ENCODE measurements at places on chromosomes 6 and 20.

DNA sequence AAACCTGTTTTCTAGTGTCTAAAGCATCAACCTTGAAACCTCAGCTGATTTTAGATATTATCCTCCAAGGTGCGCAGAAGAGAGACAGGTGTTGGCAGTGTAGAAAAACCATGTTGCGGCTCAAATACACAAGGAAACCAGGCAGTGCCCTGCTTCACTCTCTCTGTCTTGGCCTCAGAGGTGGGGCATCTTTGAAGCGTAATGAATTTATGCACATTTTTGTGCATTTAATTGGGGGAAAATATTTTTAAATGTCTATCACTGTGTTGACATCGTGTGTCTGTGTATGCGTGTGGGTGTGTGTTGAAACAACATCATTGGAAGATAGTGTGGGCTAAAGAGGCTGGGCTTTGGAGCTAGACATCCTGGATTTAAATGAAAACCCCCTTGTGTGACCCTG is 334.0 kb upstream of the CHD6 start:
- no peak for DNase-seq

GRCh38 chr6:134077301-134077700 is 24.9 kb upstream of the SLC2A12 start:
- DNase-seq, result no peak

DNA sequence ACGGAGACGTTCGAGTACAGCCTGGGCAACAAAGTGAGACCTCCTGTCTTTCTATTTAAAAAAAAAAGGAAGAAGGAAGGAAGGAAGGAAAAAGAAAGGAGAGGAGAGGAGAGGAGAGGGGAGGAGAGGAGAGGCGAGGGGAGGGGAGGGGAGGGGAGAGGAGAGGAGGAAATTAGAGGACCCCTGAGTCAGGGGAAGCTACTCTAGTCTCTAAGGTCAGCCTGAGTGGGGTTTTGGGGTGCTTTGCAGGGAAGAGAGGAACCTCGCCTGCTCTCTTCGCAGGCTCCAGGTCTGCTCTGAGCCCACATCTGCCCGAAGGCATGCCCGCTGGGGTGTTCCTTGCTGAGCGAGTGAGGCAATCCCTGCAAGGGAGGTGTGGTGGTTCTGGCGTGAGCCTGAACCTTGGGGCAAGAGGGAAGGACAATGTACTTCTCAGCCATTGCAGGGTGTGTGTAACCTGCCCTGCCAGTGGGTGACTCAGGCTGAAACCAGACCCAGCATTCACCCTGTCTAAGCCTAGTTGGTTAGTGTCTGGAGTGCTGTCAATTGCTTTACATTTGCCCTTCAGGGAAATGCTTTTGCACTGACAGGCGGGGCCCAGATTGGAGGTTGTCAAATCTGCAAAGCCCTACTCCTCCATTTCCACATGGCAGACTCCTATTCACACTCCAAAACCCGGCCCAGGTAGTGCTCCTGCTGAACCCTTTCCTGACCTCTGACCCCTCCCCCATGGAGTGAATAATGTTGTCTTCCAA is 15.3 kb upstream of the MMP9 start:
- no peak for DNase-seq

DNA sequence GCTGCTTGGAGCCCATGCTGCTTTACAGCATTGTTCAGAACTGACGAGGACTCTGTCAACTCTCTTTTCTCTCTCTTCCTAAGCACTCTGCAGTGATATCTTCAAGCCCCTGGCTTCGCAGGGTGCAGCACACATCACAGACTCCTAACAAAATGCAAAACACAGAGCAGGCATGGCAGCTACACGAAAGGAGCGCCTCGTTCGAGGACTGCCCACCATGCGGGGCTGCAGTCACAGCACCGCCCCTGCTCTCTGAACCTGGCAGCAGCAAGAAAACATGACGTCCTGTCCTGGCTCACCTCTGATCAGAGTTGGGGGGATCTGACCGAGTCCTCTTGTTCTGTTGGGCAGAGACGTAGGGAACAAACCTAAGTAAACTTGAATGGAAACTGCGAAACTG is 281.7 kb downstream of the CDH26 start:
- DNase-seq, result no peak

GRCh38 chr20:25489221-25489871 is 81.9 kb downstream of the GINS1 start:
- DNase-seq, result no peak

DNA sequence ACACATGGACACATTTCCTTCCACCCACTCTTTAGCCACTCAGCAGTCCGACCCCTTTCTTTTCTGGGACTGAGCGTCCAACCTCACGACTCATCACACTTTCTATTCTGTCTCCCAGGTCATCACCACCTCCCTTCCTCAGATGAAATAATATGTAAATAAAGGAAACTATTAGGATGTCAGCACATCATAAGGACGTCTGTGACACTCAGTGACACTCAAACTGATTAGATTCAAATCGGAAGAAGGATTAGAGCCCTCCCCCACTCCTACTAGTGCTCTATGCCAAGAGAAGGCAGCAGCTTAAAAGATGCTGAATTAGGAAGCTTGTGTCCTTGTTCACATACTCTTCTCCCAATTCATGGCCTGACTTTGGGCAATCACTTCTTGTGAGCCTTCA is 113.6 kb downstream of the TNFRSF21 start:
- DNase-seq, result no peak

DNA sequence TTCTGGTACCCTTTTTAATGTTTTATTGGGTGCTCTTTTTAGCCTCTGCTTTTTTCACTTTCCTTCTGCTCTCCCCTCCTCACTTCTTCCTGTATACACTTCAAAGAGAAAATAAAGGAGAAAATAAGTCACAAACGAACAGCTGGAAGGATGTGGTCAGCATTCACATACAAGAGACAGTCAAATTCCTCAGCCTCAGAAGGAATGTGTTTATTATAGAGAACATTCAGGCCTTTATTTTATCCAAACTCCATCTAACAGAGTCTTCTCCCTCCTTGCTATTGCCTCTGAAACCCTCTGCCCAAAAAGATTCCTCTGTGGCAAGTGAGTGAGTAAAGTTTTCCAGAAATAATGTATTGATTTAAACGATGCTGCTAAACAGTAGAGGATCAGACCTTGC is 490.4 kb downstream of the FRK start:
- DNase-seq, result no peak

- DNase-seq, result no peak
Measured at GRCh38 chr6:85594197-85594930, 706 bp upstream of the SNX14 start.

DNA sequence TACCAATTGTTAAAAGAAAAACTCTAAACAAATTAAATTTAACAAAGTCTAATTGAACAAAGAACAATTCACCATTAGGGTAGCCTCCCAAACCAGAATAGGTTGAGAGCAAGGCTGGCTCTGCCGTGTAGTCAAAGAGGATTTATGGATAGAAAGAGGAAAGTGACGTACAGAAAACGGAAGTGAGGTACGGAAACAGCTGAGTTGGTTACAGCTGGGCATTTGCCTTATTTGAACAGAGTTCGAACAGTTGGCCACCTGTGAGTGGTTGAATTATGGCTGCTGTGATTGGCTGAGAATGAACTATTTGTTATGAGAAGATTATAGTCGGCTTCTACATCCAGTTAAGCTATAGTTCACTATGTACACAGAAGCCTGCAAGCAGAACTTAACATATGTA is 18.5 kb upstream of the ISM1 start:
- no peak for DNase-seq

DNA sequence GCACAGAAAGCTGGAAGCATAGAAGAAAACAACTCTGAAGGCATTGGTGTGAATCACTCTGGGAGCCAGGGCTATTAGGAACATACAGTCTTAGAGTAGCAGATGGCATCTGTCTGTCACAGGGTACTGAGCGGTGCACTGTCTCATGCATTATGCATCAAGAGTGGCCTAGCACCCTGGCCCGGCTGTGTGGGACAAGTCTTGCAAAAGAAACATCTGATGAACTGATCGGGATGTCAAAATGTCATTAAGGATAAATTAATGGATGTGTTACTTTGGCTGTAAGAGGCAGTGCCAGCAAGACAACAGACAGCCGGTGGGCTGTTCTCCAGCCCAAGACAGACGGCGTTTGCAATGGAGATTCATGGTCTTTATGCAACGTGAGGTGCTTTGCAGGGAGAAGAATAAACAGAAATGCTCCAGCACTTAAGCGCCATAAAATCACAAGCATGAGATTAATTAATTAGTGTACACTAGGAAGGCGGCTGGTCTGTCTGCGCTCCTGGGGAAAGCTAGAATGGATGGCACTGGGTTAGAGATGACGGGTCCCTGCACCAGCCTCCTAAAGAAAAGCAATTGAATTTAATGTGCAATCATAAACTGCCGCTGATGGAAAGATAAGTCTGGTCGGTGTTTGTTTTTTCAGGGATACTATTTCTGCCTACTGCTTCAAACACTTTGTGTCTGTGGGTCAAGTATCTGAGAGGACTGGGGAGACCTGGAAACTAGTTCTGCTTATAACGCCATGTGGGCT is 600.6 kb upstream of the CHD6 start:
- no peak for DNase-seq

- no peak for DNase-seq
Measured at GRCh38 chr6:15384901-15385300, 139.0 kb downstream of the JARID2 start.

GRCh38 chr6:19753826-19754225 is 83.3 kb upstream of the ID4 start:
- no peak for DNase-seq

DNA sequence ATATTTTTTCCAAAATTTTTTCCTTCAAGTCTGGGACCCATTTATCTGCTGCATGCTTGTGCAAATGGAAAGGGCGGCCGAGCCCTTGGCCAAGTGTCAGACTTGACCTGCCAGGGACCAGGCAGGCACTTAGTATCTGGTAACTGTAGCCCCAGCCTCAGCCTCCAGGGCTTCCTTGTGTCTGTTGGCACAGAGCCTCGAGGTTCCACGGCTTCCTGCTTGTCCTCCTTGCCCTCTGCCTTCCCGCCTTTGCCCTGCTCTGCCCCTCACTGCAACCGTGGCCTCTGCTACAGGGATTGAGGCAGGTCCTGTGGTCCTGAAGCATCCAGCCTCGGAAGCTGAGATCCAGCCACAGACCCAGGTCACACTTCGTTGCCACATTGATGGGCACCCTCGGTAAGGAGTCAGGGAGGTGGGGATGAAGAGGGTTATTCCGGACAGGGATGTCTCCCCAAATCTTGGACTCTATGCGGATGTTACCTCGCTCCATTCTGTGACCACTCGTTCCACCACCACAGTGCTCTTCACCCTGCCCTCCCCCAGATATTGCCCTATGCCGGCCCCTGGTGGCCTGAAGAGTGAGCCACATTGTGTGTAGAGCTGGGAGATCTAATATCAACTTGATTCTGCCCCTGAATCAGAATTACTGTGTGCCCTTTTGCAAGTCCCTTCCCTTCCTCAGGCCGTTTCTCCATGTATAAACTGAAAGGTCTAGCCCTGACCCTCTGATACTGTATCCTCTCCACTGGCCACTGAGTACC is 41.5 kb upstream of the SRF start:
- no peak for DNase-seq

GRCh38 chr6:20364327-20364726 is 37.4 kb upstream of the E2F3 start:
- no peak for DNase-seq

- no peak for DNase-seq
Measured at GRCh38 chr20:62668441-62669027, 26.2 kb downstream of the SLCO4A1 start.

DNA sequence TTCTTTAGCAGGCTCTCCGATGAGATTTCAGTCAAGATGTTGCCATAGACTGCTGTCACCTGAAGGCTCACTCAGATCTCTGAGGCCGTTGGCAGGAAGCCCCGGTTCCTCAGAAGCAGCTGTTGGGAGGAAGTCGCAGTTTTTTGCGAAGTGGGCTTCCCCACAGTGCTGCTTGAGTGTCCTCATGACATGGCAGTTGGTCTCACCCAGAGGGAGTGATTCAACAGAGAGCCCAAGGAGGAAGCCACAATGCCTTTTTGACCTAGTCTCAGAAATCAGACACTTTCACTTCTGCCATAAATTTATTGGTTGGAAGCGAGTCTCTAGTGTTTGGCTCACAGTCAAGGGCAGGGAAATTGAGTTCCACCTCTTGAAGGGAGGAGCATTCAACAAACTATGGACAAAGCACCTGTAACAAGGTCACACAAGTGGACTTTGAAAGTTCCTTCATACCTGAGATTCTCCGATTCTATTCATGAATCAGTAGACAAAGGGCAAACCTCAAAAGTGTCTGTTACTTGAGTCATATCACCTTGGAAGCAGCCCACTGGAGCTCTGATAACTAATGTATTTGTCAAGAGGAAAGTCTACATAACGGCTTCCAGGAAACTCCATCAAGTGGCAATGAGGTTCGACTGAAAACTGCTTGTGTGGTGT is 208.3 kb downstream of the TASP1 start:
- no peak for DNase-seq

- no peak for DNase-seq
Measured at GRCh38 chr6:157339432-157339831, 16.1 kb upstream of the TMEM242 start.

All from omental fat pad (tissue), 4 donors.